Large intestine (tissue), 12 donors: ENCODE measurements at places on chromosomes 1 and 21. TPM values are rescaled to one million over a fixed set of nuclear protein-coding genes. Genes with fewer than 3 reads are reported as not detected.

DNA sequence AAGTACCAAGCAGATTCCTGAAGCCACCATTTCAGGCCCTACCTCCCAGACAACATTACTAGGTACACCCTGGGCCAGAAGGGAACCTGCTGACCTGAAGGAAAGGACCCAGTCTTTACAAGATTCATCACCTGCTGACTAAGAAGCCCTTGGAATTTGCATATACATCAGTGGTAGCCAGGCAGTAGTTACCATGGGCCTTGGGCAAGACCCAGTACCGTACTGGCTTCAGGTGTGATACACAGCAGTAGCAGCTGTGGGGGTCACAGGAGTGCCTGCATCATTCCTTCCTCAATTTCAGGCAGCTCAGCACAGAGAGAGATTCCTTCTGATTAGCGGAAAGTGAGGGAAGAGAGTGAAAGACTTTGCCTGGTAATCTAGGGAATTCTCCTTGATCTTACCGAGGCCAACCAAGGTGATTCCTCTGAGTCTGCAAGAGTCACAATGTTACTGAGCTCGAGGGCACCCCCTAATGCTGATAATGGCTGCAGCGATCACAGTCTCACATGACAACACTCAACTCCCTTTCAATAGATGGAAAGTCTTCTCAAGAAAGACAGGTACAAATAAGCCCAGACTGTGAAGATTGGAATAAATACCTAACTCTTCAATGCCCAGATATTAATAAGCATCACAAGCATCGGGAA, 22.0 kb upstream of the UHMK1 start:
- no peaks in the 10 kb centered on the region for H3K27me3 ChIP-seq
- no peak overlapping the region for H3K27ac ChIP-seq
- no peak for DNase-seq
- H3K36me3 ChIP-seq, result no peaks in the 10 kb centered on the region

- peak within 1 kb of the TSS; percentile 81 for H3K27ac ChIP-seq
These were observed at the start of gene KDF1 for GRCh38 chr1:26959722-26960624. Gene KDF1, minus strand, starts transcription at chr1:26960468. Its CDS starts 8,088 bp downstream, at chr1:26952380.

DNA sequence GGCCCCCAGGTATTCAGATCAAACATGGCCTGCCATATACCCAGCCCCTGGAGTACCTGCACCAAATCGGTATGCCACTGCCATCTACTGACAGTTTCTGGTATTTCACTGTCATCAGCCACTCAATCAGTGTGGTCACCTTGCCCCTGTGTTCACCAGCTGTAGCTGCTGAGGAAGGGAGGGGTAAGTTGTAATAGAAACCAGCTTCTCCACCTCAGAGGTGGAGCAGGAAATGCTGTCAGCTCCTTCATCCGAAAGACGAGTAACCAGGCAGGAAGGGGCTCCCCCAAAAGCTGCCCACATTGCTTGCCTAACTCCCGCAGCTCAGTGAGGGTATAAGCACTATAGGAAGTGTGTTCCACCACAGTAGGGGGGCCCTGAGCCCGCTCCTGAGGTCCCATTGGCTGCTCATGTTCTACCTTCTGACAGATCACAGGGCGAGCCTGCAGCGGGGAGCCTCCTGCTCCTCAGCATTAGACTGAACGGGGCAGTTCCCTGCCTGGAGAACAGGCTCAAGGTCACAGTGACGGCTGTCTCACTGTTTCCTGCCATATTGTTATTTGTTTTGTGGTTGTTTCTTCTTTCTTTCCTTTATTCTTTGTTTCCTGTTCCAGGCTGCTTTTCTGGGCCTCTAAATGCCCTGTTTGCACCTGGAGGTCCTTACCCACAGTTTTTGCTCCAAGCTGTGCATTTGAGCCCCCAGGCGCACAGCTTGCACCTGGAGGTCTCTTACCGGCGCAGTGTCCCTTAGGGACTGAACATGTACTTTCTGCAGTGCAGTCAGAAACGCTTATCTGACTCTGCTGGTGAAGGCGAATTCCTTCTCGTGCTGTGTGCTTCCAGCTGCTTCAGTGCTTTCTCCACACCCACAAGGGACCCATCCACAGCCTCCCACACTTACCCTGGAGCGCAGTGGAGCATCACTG, 1638.3 kb downstream of the MRPL39 start:
- no peak overlapping the region for H3K4me3 ChIP-seq
- no peaks in the 10 kb centered on the region for H3K27me3 ChIP-seq
- H3K27ac ChIP-seq, result no peak overlapping the region
- DNase-seq, result no peak
- no peaks in the 10 kb centered on the region for H3K36me3 ChIP-seq

CLDN19 gene
- polyA plus RNA-seq, result 1.5 TPM

GRCh38 chr1:224377676-224378006, 21.0 kb downstream of the CNIH4 start:
- peaks cover 3% of the 10 kb centered on the region for H3K4me1 ChIP-seq
- no peak for DNase-seq
- H3K27ac ChIP-seq, result no peak overlapping the region
- peaks cover 42% of the 10 kb centered on the region for H3K36me3 ChIP-seq
- H3K4me3 ChIP-seq, result no peak overlapping the region

GRCh38 chr21:44712203-44713028, 1.0 kb upstream of the TSPEAR start:
- no peak overlapping the region for H3K4me3 ChIP-seq
- DNase-seq, result no peak
- H3K27ac ChIP-seq, result no peak overlapping the region
- no peaks in the 10 kb centered on the region for H3K36me3 ChIP-seq
